CD4-positive, alpha-beta T cell treated with Interleukin-2 at 100 ng/mL for 4 hours (primary cell): ENCODE measurements at places on chromosomes 3 and 15.

- no peak for DNase-seq
These were observed 39.0 kb downstream of the NSUN3 start for GRCh38 chr3:94101860-94102259.

- no peak for DNase-seq
These were observed 2.7 kb upstream of the ALS2CL start for GRCh38 chr3:46695962-46696894.

DNA sequence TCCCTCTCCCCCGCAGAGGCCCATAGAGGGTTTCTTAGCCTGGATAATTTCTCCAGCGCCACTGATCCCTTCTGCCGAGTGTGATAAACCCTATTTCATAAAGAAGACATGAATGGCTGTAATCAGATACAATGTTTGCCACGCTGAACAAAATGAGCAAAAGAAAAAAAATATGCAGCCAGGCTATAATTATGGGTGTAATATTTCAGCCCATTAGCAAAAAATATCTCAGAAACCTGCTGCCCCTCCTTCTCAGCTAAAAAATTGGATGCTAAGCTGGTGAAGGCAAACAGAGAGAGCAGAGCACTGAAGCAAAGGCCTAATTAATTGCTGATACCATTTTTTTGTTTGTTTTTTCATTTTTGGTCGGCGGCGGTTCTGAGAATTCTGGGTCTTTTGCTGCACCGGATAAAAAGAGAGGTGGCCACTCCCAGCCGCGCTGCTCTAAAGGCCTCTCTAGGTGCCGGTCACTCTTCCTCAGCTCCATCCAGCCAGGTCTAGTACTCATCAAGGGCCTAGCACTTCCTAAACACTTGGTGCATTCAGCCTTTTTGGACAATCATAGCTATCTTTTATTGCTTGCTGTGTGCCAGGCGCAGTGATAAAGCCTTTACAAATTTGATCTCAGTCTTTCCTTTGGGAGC lies 128.7 kb upstream of the TLE3 start:
- DNase-seq: no peak

DNA sequence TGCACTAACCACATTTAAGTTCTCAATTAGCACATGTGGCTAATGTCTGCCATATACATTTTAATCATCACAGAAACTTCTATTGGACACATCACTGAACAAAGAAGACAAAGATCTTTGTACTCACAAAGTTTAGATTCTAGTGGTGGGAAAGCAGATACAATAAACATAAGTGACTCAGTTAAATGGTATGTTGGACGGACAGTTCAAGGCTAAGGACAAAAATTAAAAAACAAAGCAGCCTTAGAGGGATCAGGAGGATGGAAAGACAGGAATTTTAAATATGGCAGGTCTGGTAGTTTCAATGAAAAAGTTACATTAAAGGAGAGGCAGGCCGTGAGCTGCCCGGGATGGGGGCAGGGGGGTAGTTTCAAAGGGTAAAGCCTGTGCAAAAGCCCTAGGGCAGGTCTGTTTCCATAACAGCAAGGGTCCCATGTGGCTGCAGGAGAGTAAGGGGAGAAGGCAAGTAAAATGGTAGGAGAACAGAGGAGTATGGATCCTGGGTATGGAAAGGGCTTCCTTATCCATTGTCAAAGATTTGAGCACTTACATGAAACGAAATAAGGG lies 220.7 kb downstream of the FHIT start:
- no peak for DNase-seq

DNA sequence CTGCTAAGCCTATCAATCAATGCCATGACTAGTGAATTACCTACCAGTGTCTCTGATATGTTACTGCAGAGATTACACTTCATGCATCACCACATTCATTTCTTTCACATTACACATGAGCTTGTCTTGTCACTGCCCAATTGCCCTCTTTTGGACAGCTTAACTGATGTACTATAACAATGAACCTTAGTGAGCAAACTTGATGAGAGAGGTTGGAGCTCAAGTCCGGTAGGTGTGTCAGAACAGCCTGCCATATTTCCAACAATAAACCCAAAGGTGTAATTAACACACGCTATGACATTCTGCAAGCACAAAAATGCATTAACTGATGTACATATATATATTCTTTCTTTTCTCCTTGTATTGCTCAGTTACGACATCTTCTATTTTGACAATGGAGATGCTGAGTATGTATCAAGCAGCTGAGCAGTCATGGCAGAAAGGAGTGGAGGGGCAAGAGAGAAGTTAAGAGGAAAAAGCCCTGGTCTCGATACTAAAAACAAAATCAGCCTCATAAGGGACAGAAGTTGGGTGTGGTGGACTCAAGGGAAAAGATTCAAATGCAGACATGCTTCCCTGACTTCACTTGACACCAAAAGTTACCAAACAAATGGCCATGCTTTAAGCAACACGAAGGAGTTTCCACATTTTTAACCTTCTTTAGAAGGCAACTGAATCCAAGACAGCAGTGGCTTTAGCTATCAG lies 538.2 kb downstream of the FOXP1 start:
- no peak for DNase-seq

DNA sequence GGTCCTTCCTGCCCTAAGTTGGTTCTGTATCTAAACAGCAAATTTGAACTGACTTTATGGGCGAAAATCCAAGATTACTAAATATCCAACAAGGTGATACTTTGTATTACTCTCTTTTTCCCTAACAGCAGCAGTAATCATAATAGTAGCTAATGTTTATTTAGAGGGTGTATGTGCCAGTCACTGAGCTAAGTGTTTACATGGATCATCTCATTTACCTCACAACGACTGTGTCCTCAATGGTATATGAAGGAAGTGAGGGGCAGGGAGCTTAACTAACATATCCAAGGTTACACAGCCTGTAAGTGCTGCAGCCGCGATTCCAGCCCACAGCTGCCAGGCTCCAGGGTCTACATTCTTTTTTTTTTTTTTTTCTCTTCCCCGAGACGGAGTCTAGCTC lies 10.3 kb upstream of the LRRC34 start:
- no peak for DNase-seq

- no peak for DNase-seq
These were observed 7.7 kb downstream of the DUOXA2 start for GRCh38 chr15:45121706-45122417.

- no peak for DNase-seq
These were observed 9.1 kb upstream of the CALML4 start for GRCh38 chr15:68213991-68214837.

- DNase-seq: no peak
These were observed 106.5 kb downstream of the CHSY1 start for GRCh38 chr15:101145362-101145761.

- DNase-seq: no peak
These were observed 33.8 kb downstream of the FAH start for GRCh38 chr15:80186597-80186996.

DNA sequence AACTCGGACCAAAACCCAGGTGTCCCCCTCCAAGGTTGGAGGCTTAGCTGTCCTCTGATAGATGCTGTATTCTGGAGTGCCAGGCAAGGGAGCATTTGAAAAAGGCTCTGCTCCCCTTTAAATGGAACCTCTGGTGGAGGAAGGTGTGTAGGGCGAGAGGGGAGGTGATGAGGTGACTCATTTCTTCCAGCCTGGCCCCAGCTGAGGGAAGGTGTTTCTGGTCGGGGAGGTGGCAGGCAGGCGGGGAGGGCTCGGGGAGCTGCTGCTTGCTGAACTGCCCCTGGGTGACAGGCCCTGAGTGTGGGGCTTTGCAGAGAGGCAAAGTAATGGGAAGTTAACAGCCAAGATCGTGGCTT lies 18.8 kb downstream of the PSTPIP1 start:
- DNase-seq: peak; percentile 90
